ENCODE measurements at places on chromosomes 12 and 14.

DNA sequence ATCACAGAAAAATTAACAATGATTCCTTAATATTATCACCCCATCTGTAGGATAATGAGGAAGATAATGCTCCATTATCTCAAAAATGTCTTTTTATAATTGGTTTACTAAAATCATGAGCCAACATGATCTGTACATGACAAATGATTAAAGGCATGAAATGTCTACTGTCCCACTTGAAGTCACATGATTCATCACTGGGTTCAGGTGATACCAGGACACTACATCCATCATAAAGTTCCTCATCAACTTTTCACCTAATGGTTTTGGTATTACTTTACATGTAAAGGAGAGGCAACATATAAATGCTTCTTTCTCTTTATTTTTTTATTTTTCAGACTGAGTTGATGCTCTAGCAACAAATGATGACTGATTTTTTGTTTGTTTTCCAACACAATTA is 313.3 kb downstream of the MED13L start:
- DNase-seq: no peak

DNA sequence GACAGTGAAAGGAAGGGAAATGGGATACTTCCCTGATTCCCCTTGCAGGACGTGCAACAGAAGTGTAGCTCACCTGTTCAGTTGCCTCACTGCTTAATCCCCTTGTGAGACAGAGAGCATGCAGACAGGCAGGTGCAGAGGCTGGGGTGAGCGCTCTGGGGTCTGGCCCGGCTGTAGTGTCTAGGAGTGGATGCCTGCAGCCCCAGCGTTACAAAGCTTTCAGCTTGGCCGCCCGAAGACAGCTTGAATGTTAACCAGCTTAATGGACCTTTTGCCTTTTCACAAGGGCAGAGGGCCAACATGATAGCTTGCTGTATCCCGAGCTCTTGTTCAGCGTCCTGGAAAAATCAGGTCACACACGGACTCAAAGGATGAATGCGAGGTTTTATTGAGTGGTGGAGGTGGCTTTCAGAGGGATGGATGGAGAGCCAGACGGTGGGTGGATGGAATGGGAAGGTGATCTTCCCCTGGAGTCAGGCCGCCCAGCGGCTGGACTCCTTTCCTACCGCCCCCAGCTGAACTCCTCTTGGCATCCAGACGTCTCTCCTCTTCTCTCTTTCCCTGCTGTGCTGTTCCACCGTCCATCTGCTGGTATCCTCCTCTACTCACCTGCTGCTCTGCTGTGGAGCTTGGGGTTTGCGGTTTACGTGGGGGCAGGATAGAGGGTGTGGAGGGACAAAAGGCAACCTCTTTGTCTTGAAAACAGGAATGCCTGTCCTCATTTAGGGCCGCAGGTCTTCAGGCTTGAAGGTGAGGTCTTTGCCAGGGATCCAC is 86.2 kb upstream of the RESF1 start:
- DNase-seq: no peak

DNA sequence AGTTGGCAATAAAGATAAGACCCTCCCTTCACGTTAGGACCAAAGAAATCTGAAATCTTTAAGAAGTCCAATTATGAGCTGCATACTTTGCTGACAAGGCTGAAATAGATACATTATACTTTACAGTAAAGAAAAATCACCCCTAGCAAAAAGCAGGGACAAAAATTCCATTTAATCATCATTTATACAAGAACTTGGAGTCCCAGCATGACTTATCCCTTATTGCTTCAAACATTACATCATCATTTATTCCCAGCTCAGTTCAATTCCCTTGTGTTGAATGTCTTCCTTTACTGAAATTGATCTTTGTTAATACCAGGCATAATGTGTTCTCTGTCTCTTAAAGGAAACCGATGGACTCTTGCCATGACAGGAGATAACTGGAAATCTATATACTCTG is 449.6 kb upstream of the CCDC196 start:
- DNase-seq: no peak

GRCh38 chr14:24122416-24122815 is 7.7 kb upstream of the NRL start:
- no peak for DNase-seq

DNA sequence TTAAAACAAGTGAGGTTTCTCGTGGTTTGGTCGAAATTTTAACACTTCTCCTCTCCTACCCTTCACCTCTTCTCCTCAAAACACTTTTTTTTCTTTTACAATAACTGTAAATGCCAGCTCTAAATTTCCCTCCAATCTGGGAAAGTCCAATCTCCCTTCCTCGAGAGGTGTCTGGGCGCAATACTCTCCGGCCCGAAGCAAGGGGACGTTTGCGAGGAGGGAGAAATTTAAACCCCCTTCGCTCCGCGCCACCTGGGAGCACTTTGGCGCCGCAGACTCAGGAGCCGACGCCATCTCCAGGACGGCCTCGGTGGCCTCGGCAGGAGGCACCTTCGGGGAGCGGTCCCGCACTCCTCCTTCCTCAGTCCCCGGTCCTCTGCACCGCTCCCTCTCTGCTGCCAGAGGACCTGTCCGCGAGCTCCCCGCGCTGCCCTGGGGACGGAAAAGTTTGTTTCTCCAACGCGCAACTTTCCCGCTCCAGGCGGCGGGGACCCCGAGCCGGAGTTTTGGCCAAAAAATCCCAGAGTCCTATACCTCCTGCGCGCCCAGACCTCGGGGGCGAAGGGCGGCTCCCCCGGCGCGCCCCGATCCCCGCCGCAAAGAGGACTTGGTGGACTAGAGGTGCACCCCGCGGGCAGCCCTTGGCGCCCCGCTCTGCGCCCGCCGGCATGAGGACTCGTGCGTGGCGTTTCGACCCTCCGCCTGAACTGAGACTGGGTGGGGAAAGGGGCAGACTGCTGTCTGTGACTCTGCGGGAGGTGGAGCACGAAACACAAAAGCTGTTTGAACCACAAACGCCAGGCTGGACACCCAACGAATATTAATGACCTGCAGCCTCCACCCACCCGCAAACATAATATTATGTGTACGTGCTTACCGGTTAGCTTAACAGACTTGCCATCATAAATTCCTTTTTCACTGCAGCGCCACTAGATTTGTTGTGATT is 95.2 kb upstream of the HMGA2 start:
- no peak for DNase-seq

- DNase-seq: no peak
Observed at GRCh38 chr12:72010356-72010755, 71.7 kb downstream of the TPH2 start.

DNA sequence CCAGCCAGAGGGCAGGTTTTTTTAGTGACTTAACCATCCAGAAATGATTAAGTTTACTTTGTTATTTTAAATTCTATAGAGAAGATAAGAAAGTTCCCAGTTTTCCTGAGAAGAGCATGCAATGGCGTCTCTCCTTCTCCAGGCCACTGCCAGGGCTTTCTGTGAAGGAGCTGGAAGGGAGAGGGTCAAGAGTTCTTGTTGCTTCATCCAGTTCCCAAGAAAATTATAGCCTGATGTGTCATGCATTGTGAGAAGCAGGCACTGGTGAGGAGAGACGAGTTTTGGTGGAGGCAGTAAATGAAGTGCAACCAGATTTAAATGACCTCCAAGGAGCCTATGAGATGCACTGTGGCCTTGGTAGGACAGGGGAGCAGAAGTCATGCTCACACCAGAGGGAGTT is 14.2 kb downstream of the ELK3 start:
- DNase-seq: no peak

- DNase-seq: no peak
Observed at GRCh38 chr12:66962290-66962689, 283.4 kb upstream of the GRIP1 start.

- DNase-seq: no peak
Observed at GRCh38 chr12:107917912-107918800, 143.7 kb downstream of the ASCL4 start.

DNA sequence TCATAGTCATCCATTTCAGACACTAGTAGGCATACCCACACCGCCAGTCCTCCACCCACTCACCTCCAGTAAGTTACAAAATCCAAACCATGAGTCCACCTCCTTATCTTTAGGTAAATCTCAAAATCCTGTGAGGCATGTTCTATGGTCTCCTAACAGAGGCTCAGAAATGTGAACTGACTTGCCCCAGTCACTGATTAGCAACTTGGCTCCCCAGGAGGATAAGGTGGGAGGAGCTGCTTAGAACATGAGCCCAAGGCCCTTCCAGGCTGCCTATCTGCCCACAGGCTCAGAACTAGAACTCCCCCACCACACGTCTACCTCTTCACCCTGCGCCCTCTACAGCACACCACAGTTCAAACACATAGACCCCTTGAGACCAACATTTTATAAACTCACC is 19.9 kb downstream of the SETD3 start:
- no peak for DNase-seq

DNA sequence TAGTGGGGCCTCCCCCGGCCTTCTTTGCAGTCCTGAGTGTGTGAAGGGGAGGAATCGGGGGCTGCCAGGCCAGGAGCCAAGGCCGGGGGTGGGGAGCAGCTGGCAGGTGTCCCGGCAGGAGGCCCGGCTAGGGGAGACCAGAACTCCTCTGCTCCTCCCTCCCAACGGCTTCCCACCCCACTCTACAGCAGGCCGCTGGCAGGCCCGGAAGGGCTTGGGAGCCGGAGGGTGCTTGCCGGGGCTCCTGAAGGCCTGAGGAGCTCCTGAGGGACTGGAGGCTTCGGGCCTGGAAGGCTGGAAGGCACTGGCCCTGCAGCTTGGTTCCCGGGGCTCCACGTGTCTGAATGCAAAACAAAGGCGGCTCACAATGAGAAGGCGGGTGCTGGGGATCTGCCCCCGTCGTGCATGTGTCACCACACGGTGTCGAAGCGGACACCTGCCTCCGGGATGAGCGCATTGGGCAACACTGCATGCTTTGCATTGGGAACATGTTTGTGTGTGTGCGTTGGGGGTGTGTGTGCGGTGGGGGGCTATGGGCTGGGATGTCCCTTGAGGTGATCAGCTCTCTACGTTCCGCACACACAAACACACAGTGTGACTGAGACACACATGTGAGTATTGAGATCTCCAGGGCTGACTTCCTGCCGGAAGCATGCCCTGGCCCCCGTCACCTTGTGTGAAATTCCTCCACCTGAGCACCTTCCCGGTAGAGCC is 30.9 kb upstream of the ANKRD9 start:
- no peak for DNase-seq

DNA sequence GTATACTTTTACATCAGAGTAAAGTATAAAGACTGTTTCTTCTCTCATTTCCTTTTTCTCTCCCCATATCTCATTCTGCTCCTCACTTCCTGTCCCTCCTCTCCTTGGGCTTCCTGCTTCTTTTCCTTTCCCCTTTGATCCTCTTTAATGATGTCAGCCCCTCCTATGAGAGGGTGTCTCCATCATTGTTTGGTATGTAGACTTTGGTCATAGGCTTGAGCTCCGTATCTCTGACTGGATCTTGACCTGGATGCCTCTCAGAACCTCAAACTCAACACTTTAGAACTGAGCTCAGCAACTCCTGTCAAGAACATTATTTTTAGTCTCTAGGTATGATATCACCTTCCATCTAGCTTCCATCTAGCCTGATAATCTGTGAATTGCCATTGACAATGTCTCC is 50.3 kb downstream of the AKAP6 start:
- no peak for DNase-seq

GRCh38 chr14:26209699-26210098 is 388.1 kb downstream of the NOVA1 start:
- DNase-seq: no peak

- DNase-seq: peak; percentile 28
Observed at GRCh38 chr12:54394281-54394719, 9.8 kb upstream of the ZNF385A start.

DNA sequence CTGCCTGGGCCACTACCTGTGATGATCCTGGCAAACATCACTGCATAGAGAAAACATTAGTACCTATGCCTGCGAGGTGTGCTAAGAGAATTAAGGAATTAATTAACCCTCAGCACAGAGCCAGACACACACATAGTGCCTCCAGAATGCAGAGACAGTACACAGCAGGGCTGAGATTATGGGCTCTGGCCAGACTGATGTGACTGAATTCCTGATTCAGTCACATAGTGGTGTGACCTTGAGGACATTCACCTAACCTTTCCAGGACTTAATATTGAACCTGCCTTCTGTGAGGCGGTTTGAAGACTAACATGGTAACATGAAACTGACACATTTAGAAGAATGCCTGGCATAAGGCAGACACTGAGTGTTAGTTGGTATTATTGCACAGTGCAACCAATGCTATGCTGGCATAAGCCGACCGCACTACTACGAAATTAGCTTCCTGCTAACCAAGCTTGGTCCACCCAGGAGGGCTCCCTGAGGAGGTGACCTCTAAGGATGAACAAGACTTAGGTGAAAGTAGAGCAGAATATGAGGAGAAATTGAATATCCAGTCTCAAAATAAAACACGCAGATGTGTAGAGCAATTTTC is 32.0 kb upstream of the SELPLG start:
- DNase-seq: no peak

DNA sequence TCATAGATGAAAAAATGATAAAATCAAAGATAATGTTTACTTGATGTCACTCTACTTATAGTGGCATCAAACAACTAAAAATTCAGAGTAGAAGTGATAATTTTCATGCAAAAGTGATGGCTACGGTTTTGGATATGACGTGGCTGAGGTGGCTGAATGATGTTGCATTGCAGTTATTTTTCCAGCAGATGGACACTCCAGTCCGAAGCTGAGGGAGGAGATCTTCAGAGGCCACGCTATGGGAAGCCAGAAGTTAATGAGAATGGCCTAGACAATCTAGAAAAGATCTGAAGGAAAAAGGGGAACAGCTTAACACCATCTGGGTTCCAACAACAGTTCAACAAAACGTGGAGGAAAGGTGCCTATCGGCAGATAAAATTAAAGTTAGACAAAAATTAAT is 279.8 kb downstream of the SOX5 start:
- no peak for DNase-seq

- DNase-seq: no peak
Observed at GRCh38 chr14:32019276-32019675, 57.8 kb upstream of the ARHGAP5 start.

- no peak for DNase-seq
Observed at GRCh38 chr12:53378222-53378621, 1.8 kb upstream of the SP1 start.

DNA sequence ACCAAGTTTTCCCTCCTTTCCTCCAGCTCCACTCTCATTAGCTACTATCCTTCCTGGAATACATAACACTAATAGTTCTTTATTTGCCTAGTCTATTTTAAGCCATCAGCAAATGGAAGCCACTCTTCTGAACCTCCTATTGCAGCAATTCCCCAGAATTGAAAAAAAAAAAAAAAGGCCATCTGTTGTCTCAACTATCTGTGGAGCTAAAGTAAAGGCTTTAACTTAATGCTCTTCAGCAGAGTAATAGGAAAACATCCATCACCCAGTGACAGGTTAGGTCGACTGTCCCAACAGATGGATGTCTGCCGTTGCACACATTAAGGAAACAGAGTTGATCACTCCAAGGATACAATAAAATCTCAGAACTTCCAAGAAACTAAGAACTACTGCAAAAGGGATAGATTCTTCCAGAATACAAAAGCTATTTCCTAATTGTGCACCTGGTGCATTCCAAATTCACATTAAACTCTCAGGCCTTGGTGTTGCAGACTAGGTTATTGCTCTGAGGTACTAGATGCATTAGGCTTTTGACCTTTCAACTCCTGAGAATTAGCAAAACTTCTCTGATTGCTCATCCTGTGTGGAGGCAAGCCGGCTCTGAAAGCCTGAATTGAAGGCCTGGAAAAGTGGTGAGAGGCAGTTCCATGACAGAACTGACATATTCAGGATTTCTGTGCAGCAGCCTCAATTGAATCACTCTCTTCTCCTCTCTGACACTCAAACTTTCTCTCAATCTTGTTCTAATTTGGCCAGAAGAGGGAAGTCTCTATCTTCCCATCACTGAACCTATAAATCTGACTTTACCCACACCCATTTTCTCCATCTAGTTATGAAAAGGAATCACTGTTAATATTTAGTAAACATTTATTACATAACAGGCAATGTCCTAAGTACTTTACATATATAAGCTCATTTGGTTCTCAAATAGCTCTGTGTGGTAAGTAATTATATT is 238.4 kb upstream of the HMGA2 start:
- no peak for DNase-seq

Data from stimulated activated CD8-positive, alpha-beta memory T cell treated with anti-CD3 and anti-CD28 coated beads, Interleukin-4, amount 100 ng/mL, for 4 hours (primary cell).